Muscle of arm (tissue), 14 donors: ENCODE measurements at places on chromosomes 3 and 15. TPM values are rescaled to one million over a fixed set of nuclear protein-coding genes. Genes with fewer than 3 reads are reported as not detected.

DNA sequence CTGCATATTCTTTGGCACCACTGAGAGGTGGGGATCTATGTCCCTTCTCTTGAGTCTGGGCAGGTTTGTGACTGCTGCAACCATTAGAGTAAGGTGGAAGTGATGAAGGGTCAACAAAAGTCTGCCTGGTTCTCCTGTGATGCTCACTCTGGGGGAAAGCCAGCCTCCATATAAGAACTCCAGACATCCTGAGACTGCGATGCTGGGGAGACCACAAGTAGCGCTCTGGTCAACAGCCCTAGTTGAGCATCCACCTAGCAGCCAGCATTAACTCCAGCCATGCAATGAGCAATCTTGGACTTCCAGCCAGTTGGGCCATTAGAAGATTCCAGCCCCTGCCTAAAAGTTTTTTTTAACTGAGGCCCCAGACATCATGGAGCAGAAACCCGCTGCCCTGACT, 62.8 kb downstream of the SCN11A start:
- DNase-seq = no peak

- DNase-seq = no peak
Observed at GRCh38 chr3:69110941-69111546, 11.4 kb downstream of the LMOD3 start.

DNA sequence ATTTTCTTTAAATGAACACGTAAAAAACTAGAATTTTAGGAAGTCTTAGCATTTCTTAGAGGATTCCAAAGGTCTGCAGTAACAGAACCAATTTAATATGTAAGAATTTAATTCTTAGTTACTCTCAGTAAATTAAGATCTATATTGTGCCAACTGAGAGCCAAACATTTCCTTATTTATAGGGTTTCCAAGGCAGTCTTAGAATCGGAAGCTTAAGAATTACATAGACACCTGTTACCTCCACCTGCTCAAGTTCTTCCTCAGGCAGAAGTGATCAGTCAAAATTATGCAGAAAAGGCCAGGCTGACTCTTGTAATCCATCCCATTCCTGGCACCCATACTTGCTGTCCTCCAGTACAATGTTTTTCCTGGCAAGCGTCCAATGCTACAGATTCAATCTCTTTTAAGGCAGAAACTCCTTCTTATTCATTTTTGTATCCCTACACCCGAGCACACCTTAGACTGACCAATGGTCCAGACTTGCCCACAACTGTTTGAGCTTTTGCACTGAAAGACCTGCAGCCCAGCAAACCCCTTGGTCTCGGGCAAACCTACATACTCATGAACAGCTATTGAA, 64.3 kb downstream of the NCEH1 start:
- DNase-seq = peak; percentile 34

DNA sequence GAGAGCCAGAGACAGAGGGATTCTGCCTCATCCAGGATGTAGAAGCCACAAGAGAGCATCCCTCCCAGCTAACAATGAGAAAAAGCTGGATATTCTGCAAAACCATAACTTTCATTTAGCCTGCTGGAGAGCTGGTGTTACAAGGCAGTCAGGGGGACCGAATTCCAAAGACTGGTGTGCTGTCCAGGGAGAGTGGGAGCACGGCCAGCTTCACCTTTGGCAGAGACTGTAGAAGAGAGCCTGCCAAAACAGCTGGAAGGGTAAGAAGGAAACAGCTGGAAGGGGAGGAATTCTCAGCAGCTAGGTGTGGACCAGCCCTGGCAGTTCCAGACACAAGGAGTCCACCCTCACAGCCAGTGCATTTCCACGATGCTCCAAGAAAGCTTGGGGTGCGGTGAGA, 109.9 kb upstream of the LINGO1 start:
- DNase-seq = no peak

- DNase-seq = peak; percentile 62
Observed at GRCh38 chr15:87633525-87633924, 623.0 kb downstream of the NTRK3 start.

DNA sequence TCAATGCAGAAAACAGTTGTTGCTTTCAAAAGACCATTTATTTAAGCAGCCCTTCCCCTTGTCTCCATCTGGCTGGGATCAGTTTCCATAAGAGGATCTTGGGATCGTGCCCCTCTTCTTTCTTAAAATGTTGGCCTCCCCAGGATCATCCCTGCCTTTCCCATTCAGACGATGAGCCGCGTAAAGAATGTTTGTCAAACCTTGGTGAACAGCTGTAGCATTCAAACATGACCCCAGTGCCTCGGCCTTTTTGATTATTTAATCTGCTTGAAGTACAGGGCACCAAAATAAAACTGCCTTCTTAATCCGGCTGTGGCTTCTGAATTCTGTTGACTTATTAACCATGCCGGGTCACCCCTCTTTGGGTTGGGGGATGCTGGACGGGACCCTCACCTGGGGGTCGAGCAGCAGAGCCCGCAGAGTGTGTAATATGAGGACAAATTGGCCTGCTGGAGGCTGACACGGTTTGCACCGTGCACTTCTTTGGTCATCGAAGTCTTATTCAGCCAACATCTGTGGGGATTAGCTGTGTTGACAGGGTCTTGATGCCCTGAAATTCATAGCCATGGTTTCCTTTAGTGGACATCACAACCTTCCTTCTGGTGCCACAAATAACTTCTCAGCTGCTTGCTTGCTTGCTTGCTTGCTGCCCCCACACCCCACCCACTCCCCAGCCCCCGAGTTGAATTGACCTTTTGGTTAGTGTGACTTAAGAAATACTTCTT, at the start of gene LRTM1:
LRTM1 (minus strand) TSS at position 14 of the 725 bp plus-strand sequence. CDS start 148 bp downstream, outside the sequence.
- DNase-seq = no peak

- peak; percentile 76 for DNase-seq
Observed at GRCh38 chr3:100040451-100041225, 73.7 kb downstream of the FILIP1L start.

GRCh38 chr3:135197856-135198255, 402.8 kb downstream of the EPHB1 start:
- no peak for DNase-seq

GRCh38 chr15:40358471-40359353, 693 bp downstream of the DISP2 start:
- no peak for DNase-seq

DNA sequence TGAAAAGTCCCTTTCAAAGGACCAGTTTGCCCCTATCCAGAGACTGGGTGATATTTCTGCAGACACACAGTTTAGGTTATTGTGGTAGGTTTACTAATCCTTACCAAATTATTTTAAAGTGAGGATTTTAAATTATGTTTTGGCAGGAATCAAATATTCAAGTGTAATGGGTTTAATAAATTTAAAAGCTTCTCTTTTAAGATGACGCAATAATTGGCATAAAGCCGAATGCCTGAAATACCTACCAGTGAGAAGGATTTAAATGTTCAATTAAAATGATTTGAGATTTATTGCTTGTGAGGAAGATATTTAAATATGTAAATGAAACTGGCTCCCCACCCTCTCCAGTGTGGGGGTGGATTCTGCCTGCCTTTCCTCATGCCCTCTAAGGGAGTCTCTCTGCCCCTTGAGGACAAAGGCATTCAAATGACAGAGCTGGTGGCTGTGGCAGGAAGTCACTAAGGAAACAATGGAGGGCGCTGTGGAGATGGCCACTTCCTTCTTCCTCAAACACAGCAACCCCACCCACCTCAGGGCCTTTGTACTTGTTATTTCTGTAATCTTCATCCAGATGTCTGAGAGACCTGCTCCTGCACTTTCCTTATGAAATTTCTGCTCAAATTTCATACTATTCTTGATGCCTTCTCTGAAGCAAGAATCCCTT, 131.7 kb downstream of the TNIK start:
- no peak for DNase-seq

DNA sequence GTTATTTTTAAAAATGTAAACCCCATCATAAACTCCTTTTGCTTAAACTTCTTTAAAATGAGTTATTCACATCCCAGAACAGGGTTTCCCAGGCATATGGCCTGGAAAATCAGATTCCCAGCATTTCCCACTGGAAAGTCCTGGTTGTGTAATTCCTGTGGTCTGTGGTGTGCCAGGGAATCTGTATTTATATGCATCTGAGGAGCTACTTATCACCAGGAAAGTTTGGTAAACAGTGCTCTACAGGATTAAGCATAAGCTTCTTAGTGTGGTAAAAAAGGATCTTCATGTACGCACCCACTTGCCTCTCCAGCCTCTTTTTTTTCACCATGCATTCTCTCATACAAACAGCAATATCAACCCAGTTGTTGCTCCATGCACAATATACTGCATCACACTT, 28.2 kb downstream of the MEIS2 start:
- DNase-seq = no peak

- DNase-seq = no peak
Observed at GRCh38 chr3:111782943-111783342, 76.1 kb upstream of the PHLDB2 start.

GRCh38 chr3:26105261-26105660, 315.4 kb downstream of the OXSM start:
- DNase-seq = no peak

GRCh38 chr3:64916192-64916798, 228.5 kb upstream of the ADAMTS9 start:
- DNase-seq = no peak

- DNase-seq = no peak
Observed at GRCh38 chr3:55708242-55708641, 221.1 kb upstream of the WNT5A start.

- DNase-seq = no peak
Observed at GRCh38 chr3:21477541-21478288, 273.3 kb downstream of the ZNF385D start.

- DNase-seq = no peak
Observed at GRCh38 chr3:484341-484740, 287.8 kb downstream of the CHL1 start.

DNA sequence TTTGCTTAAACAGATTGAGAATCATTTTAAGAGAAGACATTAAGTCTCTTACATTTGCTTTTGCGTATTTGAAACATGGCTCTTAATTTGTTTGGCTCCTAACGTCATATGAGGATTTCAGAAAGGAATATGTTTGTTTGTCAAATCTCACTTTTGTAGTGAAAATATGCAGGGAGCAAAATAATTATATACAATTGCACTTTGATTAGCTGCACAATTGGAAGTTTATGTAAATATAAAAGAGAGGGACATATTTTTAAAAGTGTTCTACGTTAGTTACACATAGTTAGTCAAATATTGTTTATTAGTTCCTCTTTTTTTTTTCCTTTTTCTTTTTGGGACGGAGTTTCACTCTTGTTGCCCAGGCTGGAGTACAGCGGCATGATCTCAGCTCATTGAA, 42.7 kb upstream of the GOLIM4 start:
- DNase-seq = no peak

GRCh38 chr15:70742928-70743327, 20.4 kb downstream of the UACA start:
- no peak for DNase-seq

ROPN1 gene
- 0.21 TPM for polyA plus RNA-seq

IL17RE gene
- 67.6 TPM for polyA plus RNA-seq

KCNMB2 gene
- 6.6 TPM for polyA plus RNA-seq

CLDN16 gene
- 0.16 TPM for polyA plus RNA-seq

TBCCD1 gene
- 13.0 TPM for polyA plus RNA-seq

COMMD4 gene
- 40.0 TPM for polyA plus RNA-seq

BFSP2 gene
- not detected for polyA plus RNA-seq
